ENCODE measurements at places on chromosomes 3 and 15. TPM values are rescaled to one million over a fixed set of nuclear protein-coding genes. Genes with fewer than 3 reads are reported as not detected.

GRCh38 chr15:70197945-70198361, 100.2 kb upstream of the TLE3 start:
- DNase-seq: no peak

DNA sequence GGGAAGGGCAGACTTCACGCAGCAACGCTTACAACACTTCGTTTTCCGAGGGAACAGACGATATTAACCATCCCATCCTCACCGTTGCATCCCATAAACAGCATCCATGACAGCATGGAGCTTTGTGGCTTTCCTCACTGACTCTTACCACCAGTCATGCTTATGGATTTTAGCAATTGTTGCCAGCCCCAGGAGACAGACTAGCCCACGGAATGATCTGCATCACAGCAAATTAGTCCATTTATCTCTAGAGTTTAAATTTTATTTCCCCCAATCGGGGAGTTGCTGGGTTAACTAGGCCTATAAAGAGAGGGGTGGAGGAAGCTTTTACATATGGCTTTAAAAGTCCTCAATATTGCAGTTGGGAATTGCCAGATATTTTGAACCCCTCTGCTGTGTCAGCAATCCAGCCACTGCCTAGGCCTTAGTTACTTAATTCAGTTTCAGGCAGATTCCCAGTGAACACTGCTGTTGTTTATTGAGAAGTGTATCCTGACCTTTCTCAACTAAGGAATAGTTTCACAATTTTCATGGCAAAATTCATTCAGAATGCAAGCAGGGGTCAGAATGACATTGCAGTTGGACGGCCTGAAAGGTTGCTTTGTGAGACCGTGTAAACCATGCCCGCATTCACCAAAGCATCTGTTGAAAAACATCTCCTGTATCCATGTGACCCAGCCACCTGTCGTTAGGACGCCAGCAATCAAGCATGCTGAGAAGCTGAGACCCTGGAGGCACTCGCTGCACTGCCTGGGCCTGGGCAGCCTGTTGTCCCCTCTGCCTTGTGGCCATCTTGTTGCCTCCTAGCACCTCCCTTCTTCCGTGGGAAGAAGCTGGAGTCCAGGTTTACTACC, 397.4 kb upstream of the TPM1 start:
- DNase-seq: peak; percentile 63

DNA sequence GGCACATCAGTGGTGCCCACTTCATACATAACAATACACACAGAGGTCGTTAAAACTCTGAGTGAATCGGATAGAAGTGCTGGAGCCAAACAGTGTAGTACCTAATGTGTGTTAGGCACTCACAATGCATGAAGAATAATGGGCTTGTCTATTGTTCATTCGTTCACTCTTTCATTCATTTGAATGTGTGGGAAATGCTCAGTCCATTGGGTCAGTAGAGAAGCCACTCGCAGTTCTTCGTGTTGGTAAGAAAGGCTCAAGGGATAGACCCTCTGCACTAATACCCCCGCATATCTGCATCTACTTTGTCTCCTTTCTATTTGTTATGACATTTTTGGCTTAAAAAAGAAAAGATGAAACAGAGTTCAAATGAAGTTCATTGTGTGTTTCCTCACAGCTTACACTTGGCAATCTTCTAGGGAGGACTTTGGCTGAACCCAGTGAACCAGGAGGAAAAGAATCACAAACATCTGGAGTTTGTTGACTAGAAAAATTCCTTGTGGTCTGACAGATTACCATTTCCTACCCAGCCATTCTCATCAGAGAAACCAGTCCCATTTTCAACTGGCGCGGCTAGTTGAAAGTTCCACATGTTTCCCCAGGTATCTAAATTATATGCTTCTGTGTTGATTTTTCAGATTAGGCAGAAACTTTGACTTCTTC, 32.8 kb upstream of the MFSD1 start:
- DNase-seq: peak; percentile 87

DNA sequence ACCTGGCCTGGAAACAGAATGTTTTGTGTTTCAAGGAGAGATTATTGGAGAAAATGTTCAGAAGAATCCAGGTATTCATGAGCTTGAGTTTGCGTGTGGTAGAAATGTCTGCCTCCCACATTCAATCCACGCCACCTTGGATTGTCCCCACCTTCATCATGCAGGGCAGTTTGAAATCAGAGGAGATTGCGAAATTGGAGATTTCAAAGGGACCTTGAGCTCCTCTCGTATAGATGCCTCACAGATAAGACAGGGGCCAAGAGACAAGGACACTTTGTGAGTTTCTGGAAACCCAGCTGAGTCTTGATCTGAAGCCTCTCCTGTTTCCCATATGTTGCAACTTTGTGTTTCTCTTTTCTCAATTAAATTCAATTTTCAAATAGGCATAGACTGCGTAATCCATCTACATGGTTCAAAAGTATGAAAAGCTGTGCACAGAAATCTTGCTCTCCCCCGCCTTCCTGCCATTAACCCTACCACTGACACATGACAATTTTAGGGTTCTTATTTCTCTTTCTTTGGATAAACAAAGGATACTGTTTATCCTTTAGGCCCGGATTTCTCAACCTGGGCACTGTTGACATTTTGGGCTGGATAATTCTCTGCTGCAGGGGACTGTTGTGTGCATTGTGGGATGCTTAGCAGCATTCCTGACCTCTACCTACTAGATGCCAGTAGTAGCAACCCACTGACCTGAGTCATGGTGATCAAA, 53.8 kb downstream of the CMTM8 start:
- DNase-seq: no peak

- DNase-seq: no peak
Measured at GRCh38 chr3:106530367-106530766, 661.6 kb upstream of the CBLB start.

DNA sequence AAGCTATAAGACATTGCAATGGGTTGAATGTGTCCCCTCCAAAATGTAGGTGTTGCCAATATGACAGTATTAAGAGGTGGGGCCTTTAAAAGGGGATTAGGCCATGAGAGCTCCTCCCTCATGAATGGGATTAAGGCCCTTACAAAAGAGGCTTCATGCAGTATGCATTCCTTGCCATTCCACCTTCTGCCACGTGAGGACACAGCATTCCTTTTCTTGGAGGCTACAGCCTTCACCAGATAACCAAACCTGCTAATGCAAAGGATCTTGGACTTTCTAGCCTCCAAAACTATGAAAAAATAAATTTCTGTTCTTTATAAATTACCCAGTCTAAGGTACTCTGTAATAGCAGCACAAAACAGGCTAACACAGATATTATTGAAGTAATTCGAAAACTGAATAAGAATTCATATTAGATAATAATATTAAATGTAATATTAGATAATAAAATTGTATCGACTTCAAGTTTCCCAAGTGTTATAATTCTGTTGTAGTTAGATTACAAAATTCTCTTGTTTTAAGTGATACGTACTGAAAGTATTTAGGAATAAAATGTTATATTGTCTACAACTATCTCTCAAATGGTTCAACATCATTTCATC, 29.4 kb upstream of the ATP8B4 start:
- no peak for DNase-seq

GRCh38 chr3:33642806-33643205, 75.2 kb downstream of the CLASP2 start:
- no peak for DNase-seq

DNA sequence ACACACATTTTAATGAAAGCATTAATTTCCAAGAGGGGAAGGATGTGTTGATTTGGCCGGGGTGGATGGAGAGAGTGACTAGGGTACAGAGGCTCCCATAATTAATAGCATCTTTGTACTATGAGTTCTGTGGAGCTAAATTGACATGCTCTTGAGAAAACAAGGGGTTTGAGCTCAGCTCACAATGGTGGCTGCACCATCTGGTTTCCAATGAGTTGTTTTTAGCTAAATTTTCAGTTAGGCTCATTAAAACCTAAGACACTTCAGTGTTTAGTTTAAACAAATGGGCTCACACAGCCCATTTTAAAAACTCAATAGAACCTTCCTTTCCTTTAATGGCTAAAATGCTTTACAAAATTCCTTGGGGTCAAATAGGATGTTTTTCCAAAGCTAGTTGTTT, 199.7 kb downstream of the TNIK start:
- DNase-seq: no peak

- peak; percentile 86 for DNase-seq
Measured at GRCh38 chr3:23761440-23761896, 44.3 kb upstream of the UBE2E1 start.

DNA sequence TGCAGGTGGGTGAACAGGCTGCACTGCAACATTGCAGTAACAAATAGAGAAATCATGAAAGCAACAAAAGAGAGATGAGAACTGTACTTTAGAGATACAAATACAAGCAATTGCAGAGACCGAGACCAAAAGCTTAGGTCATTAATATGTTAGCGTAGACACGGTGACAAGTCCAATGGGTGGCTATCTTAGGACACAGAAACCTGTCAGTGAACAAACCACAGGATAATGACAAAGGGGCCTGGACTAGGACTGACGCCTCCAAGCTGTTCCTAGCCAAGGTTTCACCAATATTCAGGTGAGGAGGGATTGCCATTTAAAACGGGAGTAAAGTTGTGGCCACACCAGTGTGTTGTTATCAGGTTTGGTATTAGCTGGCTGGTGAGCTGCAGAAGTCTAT, 41.7 kb upstream of the BLM start:
- peak; percentile 8 for DNase-seq

DNA sequence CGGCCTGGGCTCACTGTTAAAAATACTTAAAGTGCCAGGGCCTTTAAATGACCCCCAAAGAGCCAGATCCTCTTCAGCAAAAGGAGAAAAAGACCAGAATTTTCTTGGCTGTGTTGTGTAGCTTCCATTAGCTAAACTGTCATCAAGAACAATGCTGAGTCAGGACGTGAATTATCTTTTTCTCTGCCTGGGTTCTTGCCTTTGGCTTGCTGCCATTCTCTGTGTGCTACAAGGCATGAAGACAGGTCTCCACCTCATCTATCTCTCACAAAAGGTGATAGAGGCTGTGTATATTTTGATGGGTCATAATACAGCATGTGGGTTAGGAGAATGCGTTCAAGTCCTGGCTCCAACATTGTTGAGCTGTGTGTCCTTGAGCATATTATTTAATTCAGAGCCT, 52.4 kb upstream of the SELENOK start:
- no peak for DNase-seq

GREM1 gene
- total RNA-seq: 457 TPM

GJD2 gene
- not detected for total RNA-seq

GOLGA6A gene
- total RNA-seq: under 0.01 TPM

SLC51B gene
- total RNA-seq: not detected
